ENCODE measurements at places on chromosomes 5 and 9.
A peak's percentile ranks its signal among the peaks of the same experiment; 100 is the strongest.

DNA sequence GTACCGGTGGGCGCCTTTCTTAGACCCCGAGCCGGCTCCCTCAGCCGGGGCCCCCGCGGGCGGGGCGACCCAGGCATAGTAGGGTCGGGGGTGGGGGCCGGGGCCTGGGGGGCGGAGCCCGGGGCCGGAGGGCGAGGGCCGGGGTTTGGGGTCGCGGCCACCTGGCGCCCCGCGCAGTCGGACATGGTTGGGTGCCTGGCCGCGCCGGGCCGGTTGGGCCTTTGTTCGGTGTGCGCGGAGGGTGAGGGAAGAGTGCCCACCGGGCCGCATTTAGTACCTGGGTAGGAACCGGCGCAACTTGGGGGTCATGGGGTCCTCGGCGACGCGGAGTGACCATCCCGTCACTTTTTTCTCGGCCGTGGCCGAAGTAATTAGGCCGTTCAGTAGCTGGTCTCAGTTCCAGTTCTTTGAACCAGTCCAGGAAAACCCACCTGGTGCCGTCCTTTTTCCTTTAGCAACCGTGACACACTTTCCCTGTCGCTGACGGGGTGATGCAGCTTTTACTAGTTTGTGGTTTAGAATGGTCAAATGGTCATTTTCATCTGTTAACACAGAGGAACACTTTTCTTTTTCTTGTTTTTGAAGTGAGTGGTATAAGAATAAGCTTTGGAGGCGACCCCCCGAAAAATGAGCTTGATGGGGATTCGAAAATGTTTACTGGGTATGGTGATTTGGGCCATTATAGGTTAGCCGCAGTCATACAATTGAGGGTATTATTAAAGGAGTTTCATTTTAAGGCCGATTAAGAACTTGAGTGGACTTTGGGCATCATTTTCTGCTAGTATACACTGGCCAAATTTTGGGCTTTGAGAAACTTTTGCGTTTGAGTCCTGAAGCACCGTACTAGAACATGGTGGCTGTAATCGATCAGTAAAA is 589 bp downstream of the CKS2 start:
- peak overlapping the region; percentile 13 for H3K27ac ChIP-seq
- H3K36me3 ChIP-seq = peaks cover 26% of the 10 kb centered on the region
- H3K4me1 ChIP-seq = peaks cover 2% of the 10 kb centered on the region
- peak overlapping the region; percentile 96 for H3K4me3 ChIP-seq
- no peaks in the 10 kb centered on the region for H3K27me3 ChIP-seq
- peak; percentile 34 for DNase-seq

DNA sequence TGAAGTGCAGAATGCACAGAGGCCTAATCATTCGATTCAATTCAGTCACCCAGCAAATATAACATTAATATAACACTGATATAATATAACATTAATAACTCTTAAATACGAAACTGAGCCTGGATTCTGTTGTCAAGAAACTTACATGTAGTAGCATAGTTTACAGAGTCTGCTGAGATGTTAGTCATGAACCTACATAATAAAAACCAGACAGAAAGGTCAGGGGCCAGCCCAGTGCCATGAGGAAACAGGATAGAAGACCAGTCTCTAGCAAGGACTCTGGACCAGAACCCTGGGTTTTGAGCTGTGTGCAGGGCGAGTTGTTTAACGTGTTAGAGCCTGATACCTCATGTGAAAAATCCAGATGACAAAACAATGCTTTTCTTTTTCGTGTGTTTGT is 234.7 kb downstream of the NR2F1-AS1 start:
- H3K4me1 ChIP-seq = peaks cover 11% of the 10 kb centered on the region
- no peaks in the 10 kb centered on the region for H3K36me3 ChIP-seq
- H3K27me3 ChIP-seq = no peaks in the 10 kb centered on the region
- H3K4me3 ChIP-seq = no peak overlapping the region
- H3K27ac ChIP-seq = no peak overlapping the region
- no peak for DNase-seq

GRCh38 chr5:143551820-143552251 is 148.3 kb upstream of the NR3C1 start:
- H3K4me3 ChIP-seq = no peak overlapping the region
- no peak overlapping the region for H3K27ac ChIP-seq
- no peaks in the 10 kb centered on the region for H3K36me3 ChIP-seq
- no peaks in the 10 kb centered on the region for H3K4me1 ChIP-seq
- no peak for DNase-seq

- no peaks in the 10 kb centered on the region for H3K4me1 ChIP-seq
- no peak for DNase-seq
- H3K4me3 ChIP-seq = no peak overlapping the region
- H3K36me3 ChIP-seq = peaks cover 21% of the 10 kb centered on the region
These were observed 54.3 kb downstream of the SLC46A2 start for GRCh38 chr9:112836394-112836793.

- H3K4me1 ChIP-seq = no peaks in the 10 kb centered on the region
- no peak overlapping the region for H3K4me3 ChIP-seq
- H3K36me3 ChIP-seq = no peaks in the 10 kb centered on the region
- no peak overlapping the region for H3K27ac ChIP-seq
These were observed 1203.4 kb upstream of the DMAC1 start for GRCh38 chr9:9002826-9003583.

GRCh38 chr9:36551129-36551528 is 21.6 kb upstream of the MELK start:
- H3K27me3 ChIP-seq = peaks cover 19% of the 10 kb centered on the region
- no peak overlapping the region for H3K27ac ChIP-seq
- DNase-seq = no peak
- H3K4me1 ChIP-seq = no peaks in the 10 kb centered on the region
- H3K36me3 ChIP-seq = no peaks in the 10 kb centered on the region

DNA sequence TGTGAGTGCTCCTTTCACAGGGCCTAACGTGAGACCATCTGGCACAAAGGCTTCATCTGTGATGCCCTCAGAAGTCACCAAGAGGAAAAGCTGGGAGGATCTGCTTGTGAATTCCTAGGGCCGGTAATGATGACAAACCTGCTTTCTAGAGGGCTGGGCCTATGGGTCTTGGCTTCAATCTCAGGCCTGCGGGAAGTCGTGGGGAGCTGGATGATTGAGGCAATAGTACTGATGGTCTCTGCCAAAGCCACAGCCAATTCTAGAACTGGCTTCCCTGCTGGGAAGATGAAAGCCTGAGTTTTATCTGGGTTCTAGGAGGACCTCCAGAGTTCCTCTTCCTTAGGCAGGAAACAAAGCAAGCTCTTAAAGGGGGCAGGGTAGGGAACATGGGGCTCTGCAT is 102.7 kb downstream of the TMEM215 start:
- no peaks in the 10 kb centered on the region for H3K4me1 ChIP-seq
- DNase-seq = no peak

DNA sequence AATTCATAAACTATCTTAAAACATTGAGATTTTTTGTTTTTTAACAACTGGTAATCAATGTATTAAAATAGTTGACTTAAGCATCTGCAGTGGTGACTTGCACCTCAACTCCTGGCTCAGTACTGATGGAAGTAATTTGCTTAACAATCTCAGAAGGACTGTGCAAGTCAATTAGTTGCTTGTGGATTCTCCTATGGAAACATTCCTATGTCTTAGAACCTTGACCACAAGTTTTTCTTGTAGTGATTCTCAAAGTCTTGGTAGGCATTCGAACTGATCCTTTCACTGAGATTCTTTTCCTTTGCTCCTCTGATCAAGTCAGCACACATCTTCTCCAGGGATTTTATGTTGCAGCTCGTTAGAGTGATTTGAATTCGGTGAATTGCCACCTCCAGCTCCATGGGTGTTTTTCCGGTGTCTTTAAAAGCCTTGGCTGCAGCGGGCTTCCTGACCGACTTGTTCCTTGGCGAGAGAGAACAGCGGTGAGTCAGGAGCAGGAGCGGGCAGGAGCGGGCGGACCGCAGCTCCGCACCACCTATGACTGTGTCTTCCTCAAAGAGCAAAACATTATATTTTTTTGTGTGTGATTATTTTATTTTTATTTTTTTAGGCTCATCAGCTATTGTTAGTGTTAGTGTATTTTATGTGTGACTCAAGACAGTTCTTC is 21.1 kb downstream of the HMGXB3 start:
- H3K27ac ChIP-seq = peak overlapping the region; percentile 61
- peaks cover 15% of the 10 kb centered on the region for H3K36me3 ChIP-seq
- peaks cover 5% of the 10 kb centered on the region for H3K4me1 ChIP-seq
- H3K4me3 ChIP-seq = peak overlapping the region; percentile 39

GRCh38 chr9:94971378-94972131 is 245.1 kb downstream of the AOPEP start:
- no peaks in the 10 kb centered on the region for H3K27me3 ChIP-seq
- no peak for DNase-seq
- H3K4me1 ChIP-seq = peaks cover 21% of the 10 kb centered on the region
- no peak overlapping the region for H3K27ac ChIP-seq

- DNase-seq = peak; percentile 72
- peaks cover 47% of the 10 kb centered on the region for H3K27me3 ChIP-seq
- H3K4me1 ChIP-seq = no peaks in the 10 kb centered on the region
- no peak overlapping the region for H3K4me3 ChIP-seq
These were observed 24.5 kb upstream of the MVB12B start for GRCh38 chr9:126301985-126302603.

- peak overlapping the region; percentile 19 for H3K4me3 ChIP-seq
- H3K27me3 ChIP-seq = no peaks in the 10 kb centered on the region
- H3K27ac ChIP-seq = no peak overlapping the region
- H3K4me1 ChIP-seq = no peaks in the 10 kb centered on the region
- no peaks in the 10 kb centered on the region for H3K36me3 ChIP-seq
- no peak for DNase-seq
These were observed 434.1 kb downstream of the HCN1 start for GRCh38 chr5:45262061-45262590.

DNA sequence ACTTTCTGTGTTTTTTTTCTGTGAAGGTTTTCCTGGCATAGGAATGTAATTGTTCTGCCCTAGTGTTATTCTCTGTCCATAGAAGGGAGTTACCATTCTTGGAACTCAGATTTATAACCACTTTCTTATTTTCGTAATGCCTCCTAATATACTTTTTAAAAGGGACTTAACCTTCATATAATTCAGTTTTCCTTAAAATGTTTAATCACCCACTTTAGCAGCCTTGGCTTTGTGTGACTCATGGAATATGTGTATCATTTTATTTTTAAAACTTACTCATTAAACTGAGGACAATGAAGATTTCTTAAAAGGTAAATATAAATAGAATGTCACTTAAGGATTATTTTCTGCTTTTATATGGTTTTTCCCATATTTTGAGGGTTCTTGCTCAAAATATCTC is 50.0 kb downstream of the RAI14 start:
- peaks cover 6% of the 10 kb centered on the region for H3K4me1 ChIP-seq
- no peak overlapping the region for H3K27ac ChIP-seq
- no peak overlapping the region for H3K4me3 ChIP-seq
- peaks cover 38% of the 10 kb centered on the region for H3K36me3 ChIP-seq
- no peaks in the 10 kb centered on the region for H3K27me3 ChIP-seq
- no peak for DNase-seq

All from mesenchymal stem cell (in vitro differentiated cells and primary cell).